AG08395 (cell line): ENCODE measurements at places on chromosomes 13 and 19.

DNA sequence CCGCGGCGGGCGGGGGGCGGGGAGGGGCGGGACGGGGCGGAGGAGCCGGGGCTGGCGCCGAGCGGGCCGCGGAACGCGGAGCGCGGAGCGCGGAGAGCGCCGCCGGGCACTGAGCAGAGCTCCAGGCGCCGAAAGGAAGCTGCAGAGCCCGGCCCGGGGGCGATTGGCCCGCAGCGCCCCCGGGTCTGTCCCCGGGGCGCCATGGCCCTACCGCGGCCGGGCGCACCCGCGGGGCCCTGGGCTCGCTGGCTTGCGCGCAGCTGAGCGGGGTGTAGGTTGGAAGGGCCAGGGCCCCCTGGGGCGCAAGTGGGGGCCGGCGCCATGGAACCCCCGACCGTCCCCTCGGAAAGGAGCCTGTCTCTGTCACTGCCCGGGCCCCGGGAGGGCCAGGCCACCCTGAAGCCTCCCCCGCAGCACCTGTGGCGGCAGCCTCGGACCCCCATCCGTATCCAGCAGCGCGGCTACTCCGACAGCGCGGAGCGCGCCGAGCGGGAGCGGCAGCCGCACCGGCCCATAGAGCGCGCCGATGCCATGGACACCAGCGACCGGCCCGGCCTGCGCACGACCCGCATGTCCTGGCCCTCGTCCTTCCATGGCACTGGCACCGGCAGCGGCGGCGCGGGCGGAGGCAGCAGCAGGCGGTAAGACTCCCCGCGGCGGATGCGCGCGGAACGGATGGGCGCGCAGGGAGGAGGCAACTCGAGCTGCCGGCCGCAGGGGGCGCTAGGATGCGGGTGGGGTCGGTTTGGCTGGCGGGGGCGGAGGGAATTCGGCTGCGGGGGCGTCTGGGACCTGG, at the start of gene PDE4A:
PDE4A (plus strand) TSS at position 95 of the 796 bp plus-strand sequence; CDS start at position 322, 227 bp downstream.
- DNase-seq, result peak; percentile 13

- no peak for DNase-seq
These were observed 12.9 kb upstream of the LENG8 start for GRCh38 chr19:54436031-54436523.

DNA sequence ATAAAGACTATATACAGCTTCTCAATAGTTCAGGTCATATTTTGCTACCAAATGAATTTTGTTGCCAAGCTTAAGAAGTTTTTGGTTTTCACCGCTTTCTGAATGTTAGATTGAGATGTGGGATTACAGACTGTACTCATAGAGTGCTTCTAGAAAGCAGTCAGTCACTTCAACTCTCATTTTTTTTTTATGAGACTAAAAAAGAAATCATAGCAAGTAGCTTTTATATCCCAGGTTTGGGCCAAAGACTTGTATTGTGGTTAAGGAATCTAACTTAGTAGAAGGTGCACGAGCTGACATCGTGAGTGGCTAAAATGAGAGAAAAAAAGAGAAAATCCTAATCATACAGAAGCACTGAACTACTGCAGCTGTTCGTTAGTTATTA, 2.2 kb upstream of the USPL1 start:
- no peak for DNase-seq

DNA sequence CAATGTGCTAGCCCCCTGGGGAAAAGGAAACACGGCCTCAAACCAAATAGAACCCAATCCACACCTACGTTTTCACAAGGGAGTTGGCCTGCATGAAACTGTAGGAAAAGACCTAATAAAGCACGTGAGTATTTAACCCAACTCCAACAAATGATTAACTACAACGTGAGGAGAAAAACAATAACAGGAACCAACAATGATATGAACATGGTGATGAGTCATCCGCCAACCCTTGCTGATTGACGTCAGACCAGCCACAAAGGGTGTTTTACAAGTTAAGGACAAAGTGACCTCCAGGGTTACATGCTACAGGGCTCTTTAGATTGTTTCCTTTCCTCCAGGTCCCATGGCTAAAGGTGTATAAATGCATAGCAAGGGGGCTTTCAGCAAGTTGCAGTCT, 460.5 kb downstream of the COG6 start:
- DNase-seq, result peak; percentile 20

GRCh38 chr13:99868767-99869166, 102.8 kb downstream of the ZIC5 start:
- no peak for DNase-seq
